ENCODE measurements at places on chromosomes 2 and 18.

DNA sequence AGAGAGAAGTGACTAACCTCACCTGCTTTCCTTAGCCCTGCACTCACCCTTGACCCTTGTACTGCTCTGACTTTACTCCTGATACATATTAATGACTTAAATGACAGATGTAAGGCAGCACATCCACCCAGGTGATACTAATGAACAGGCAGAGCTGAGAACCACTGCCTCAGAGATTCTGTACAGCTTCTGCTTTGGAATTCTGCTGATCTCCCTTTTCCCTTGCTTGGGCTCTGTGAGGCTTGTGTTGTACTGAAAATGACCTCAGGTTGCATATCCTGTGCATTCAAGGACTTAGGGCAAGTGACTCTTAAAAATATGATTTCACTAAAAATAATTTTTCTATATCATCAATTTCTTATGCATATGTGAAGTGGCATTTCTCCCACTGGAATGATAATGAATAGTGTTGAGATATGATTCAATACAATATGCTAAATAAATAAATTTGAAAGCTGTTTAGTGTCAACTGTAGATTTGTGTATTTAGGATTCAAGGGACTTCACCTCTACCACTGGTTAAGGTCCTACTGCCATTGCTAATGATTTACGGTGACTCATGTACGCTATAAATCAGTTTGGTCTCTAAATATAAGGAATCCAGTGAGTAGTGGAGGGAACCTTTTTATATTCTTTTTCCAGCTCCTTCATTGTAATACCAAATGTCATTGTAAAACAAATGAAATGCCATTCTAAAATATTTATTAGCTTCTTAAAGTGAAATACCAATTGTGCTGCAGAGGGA is 328.3 kb downstream of the SOCS6 start:
- no peak for DNase-seq

- DNase-seq, result no peak
These were observed 66.2 kb downstream of the SP3 start for GRCh38 chr2:173898996-173899395.

DNA sequence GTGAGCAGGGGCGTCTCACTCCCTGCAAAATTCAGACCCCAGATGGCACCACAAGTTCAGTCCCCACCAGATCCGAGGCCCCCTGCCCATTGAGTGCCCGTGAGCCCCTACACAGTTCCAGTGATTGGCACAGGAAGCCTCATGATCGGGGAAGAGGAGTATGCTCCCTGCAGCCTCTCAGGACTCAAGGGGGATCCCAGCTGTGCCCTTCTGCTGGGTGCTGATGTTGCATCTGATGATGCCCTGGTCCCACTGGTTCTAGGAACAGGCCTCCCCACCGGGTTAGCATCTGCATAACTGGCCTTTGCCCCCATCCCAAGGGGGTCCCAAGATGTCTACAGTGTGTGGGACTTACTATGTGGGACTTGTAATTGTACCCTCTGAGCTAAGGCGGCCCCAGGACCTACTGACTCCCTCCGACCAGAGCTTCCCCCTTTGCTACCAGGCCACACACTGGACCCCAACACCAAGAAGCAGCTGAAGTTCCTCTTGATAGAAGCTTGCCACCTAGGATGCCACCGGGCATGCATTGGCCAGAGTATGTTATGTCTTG is 8.6 kb downstream of the ALPG start:
- no peak for DNase-seq

- DNase-seq, result no peak
These were observed 144.2 kb upstream of the HDAC4 start for GRCh38 chr2:239544918-239545465.

DNA sequence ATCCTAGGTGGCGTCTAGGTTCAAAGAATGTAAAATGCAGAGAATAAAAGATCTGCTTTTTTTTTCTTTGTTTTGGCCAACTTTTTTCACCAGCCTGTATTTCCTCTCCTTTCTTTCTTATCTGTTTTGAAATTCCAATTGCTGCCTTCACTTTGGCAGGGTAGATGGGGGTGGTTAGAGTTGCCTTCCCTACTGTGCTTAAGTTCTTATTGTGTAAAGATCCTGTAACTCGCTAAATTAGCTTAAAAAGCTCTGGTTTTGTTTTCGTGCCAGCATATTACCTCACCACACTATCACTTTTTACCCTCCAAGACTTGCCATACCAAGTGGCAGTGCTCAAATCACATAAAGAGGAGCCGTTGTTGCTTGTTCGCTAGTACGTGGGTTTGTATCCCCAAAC is 921.7 kb downstream of the DPP10 start:
- DNase-seq, result no peak

DNA sequence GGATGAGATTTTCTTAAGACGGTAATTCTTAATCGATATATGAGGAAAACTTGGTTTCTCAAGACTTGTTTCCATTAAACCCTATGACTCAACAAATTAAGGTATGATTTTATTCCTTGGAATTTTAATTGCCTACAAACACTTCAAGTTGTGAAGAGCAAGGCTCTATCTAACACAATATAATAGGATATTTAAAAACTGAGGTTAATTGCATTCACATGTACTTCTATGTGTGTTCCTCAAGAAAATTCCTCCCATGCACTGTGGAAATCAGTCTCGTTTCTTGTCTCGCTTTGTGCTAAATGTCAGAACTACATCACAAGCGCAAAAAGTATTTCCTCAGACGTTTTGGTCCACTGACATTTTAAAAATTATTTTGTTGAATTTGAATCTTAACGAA is 109.6 kb upstream of the UNC80 start:
- DNase-seq, result no peak

GRCh38 chr2:56185101-56185581 is 1.4 kb downstream of the CCDC85A start:
- no peak for DNase-seq

GRCh38 chr18:59871711-59872362 is 28.0 kb upstream of the PMAIP1 start:
- no peak for DNase-seq

- no peak for DNase-seq
These were observed 30.5 kb downstream of the KDM3A start for GRCh38 chr2:86471637-86472036.

- no peak for DNase-seq
These were observed 281.3 kb downstream of the TDRD15 start for GRCh38 chr2:21404827-21405625.

GRCh38 chr2:240567137-240567871 is 980 bp upstream of the RNPEPL1 start:
- DNase-seq, result no peak

GRCh38 chr2:142872882-142873724 is 4.4 kb upstream of the KYNU start:
- no peak for DNase-seq

- DNase-seq, result no peak
These were observed 3.8 kb downstream of the SLC66A3 start for GRCh38 chr2:11158916-11159573.

GRCh38 chr2:206092297-206092696 is 6.3 kb upstream of the INO80D start:
- DNase-seq, result no peak

DNA sequence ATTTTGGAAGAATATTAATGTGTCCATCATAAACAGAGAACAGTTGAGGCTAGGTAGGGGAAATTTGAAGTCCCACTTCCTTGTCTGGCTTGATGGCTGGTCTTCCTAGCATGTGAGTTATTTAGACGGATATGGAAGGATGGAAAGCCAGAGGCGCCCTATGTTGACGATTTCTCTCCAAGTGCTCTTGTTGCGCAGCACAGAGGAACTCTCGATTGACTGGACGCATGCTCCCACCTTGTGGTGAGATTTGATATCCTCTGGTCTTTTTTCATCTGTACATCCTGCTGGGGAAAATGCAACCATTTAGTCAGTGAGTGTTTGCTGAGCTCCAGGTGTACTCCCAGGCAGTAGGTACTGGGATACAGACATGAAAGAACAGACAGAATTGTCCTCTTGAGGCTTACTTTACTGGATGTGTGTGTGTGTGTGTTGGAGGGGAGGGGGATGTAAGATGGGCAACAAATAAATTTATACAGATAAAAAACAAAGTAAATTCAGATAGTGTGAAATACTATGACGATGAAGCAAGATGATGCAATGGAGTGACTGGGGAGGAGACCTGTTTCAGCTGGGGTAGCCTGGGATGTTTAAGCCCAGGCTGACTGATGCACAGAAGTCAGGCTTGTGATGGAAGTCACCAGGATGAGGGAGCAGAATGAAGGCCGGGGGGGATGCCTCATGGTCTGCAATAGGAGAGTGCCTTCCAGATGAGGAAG is 137.2 kb downstream of the TRIM43 start:
- peak; percentile 94 for DNase-seq

DNA sequence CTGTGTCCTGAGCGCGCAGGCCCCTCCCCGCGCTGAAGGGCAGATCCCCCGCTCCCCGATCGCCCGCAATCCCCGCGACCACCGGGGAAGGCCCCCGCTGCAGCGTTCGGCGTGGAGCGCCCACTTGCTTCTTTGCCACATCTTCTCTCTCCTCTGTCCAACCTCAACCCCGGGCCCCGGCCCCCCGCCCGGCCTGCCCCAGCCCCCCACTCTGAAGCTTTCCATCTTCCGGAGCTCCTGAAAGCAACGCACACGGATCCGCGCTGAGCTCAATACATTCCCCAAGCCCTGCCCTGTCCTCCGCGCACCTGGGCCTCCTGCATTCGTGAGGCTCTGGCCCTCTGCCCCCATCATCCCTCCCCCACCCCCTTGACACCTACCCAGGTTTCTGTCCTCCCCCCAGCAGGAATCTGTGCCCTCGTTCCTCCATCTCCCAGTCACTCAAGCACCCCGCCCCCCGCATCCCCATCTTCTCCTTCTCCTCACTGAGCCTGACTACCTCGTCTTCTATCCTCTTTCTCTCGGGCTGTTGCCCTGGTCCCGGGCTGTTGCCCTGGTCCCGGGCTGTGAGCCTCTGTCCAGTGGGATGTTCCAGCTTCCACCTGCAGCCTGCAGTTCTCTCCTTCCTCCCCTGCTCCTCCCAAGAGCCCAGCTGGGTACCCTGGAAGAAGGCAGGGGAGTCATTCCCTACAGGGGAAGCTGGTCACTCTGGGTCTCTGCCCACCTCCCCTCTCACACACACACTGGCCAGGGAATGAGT is 7.8 kb downstream of the SPEG start:
- peak; percentile 43 for DNase-seq

DNA sequence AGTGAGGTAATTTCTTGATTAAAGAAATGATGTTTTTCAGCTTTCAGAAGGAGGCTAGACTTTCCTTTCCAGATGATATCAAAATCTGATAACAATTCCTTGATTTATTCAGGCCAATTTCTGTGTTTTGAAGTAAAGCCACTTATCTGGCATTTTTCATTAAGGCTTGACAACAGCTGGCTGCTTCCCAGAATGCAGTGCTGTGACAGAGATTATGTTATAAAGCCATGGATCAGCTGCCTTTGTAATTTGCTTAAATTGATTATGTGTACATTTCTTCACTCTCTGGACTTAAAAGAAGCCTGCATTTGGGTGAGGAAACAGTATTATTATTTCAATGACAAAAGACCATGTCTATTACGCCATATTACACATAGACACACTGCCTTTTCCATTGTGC is 136.0 kb downstream of the PLCL1 start:
- DNase-seq, result peak; percentile 81

DNA sequence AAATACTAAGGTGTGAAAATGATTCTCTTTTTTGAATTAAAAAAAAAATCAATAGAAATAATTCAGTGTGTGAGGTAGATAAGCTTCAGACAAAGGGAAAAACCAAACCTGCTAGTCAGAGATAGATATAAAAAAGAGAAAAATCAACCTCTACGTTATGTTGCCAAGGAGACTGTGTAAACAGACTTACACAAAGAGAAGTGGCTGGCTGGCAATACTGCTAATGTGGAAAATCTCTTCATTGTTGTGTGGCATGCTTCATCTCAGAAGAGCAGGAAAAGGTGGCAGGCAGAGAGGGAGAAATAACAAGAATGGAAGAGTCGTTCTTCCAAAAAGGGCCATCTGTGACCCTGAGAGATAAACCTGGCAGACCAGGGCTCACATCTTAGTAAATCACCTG is 200.8 kb downstream of the SLC8A1 start:
- DNase-seq, result peak; percentile 41

GRCh38 chr2:198657512-198658121 is 800.1 kb downstream of the SATB2 start:
- peak; percentile 74 for DNase-seq

DNA sequence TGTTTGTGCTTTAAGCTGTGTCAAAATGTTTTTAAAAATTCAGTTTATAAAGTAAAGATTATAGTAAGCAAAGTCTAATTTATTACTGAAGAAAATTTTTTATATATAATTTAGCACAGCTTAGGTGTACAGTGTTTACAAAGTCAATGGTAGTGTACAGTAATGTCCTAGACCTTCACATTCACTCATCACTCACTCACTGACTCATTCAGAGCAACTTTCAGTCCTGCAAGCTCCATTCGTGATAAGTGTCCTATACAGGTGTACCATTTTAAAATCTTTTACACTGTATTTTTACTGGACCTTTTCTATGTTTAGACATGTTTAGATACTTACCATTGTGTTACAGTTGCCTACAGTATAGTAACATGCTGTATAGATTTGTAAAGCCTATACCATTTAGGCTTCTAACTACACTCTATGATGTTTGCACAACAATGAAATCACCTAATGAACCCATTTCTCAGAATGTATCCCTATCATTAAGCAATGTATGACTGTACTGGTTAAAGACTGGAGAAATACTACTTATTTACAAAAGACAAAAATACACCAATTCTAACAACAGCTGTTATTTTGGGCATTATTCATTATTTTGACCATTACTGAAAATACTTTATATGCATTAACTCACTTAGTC is 95.1 kb downstream of the STRN start:
- DNase-seq, result no peak

GRCh38 chr18:36006997-36007396 is 34.5 kb downstream of the RMP24 start:
- DNase-seq, result no peak

DNA sequence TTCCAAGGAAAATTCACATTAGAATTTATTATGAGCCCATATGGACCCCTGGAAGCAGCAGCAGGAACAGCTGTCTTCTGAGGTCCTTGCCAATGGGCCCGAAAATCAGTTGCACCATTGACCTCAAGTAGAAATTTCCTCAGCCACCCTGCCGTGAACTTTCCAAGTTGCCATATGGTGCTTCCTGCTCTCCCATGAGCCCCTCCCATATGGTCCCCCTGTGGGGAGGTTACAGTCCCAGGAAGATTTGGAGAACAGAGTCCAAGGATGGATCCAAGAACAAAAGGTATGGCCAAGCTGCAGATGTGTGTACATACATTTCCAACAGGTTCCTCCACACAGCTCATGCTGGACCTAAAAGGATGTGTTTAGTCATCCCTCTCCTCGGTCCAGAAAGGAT is 34.6 kb downstream of the DIPK1C start:
- DNase-seq, result no peak

DNA sequence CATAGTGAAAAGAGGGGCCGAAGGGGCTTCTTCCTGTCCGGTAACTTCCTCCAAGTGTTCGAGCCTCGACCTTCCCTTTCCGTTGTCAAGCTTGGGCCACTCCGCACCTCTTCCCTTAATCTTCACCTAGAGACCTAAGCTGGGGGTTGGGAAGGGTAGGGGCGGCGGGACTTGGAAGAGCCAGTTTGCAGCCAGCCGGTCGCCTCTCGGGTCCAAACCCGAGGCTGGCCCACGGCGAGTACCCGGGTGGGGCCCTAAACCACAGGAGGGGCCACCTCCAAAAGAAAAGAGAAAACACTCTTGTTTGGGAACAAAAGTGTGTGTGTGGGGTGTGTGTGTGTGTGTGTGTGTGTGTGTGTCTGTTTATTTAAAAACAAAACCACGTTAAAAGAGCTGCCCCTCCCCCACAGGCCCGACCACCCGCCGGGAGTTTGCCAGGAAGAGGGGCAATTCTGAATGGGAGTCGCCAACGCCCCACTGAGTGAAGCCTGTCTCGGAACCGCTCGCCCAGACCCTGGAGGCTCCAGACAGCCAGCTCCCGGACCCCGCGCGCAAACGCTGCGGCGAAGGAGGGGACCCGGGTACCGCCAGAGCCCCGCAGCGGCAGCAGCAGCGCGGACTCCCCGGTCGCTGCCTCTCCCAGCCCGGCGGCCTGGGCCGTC is 488 bp upstream of the RHOB start:
- peak; percentile 46 for DNase-seq

Measured in NCI-H82 (cell line).